ENCODE measurements at places on chromosomes 4 and X.
A peak's percentile ranks its signal among the peaks of the same experiment; 100 is the strongest.

- DNase-seq = no peak
These were observed 21.0 kb upstream of the GEMIN8 start for GRCh38 chrX:14050709-14051108.

- peak; percentile 1 for DNase-seq
These were observed 88.3 kb downstream of the AMELX start for GRCh38 chrX:11381464-11381863.

DNA sequence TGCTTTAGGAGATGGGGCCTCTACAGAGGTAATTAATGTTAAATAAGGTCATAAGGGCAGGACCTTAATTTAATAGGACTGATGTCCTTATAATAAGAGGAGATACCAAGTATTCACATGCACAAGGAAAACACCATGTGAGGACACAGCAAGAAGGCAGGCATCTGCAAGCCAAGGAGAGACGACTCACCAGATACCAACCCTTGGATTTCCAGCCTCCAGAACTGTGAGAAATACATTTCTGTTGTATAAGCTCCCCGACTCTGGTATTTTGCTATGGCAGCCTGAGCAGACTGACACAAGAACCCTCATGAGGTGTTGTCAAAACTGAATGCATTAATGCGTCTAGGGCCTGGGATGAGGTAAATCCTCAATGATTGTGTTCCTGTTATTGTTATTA lies 56.2 kb upstream of the MAPK10 start:
- no peak for DNase-seq

- DNase-seq = no peak
These were observed 50.1 kb downstream of the YTHDC1 start for GRCh38 chr4:68299492-68300457.
